Non-pigmented ciliary epithelial cell (primary cell): ENCODE measurements at places on chromosomes 12 and 14.

DNA sequence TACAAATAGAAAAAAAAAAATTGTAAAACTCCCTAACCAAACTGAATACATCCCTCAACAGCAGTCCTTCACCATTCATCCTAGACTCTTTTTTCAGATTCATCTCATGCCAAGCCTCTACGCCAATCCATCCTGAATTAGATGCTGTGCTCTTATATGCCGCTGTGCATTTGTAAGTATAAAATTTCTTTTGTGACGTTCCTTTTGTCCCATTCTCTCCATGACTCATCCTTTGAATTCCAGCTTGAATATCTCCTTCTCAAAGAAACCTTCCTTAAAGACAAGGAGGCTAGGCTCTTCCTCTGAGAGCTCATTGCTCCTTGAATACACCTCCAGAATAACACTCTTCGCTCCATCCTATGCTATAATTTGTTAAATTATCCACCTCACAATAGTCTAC, 359.2 kb downstream of the RMST start:
- DNase-seq = no peak

DNA sequence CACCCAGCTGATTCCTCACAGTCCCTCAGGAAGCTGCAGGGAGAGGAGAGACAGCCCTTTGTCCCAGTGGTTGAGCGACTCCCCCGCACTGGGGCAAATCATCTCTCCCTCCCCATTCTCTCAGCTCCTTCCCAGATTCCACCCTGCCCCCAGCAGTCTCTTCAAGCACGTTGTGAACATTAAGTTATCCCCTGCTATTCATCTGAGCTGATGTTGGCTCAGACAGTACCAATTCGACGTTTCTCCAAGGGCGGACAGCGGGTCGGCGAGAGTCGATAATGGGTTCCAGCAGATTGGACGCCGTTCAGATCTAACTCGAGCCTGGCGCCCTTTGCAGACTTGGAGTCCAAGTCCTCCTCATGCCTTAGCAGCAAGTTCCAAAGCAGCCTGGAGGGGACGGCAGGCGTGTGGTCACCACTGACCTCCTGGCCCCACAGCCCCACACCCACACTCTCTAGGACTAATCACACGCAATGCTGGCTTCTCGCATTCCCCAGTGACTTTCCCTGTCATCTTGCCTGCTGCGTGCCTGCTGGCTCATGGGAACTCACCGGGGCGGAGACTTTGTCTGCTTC, 245.9 kb downstream of the CHST11 start:
- no peak for DNase-seq

GRCh38 chr12:61308220-61308619, 952.0 kb upstream of the USP15 start:
- DNase-seq = no peak

GRCh38 chr14:85536833-85537190, 6.9 kb downstream of the FLRT2 start:
- DNase-seq = no peak

GRCh38 chr14:53591816-53592215, 364.8 kb downstream of the BMP4 start:
- no peak for DNase-seq

GRCh38 chr12:108666401-108666881, 32.7 kb upstream of the SELPLG start:
- no peak for DNase-seq

- no peak for DNase-seq
Measured at GRCh38 chr14:52494444-52494843, 57.9 kb downstream of the TXNDC16 start.

DNA sequence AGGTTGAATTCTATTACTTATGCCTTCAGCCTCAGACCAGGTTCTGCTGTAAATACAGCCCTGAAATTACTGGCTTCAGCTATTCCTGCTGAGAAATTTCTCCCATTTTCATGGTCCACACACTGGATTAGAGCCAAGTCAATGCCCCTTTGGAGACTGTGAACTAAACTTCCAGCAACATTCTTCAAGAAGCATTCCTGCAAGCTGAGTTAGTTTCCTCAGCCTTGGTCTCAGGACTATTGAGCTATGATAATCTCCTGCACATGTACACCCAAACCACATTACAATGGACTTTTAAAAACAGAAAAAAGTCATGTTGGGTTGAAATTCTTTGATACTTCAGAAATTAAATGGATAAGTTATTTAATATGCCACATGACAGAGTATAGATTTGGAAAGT, 58.0 kb upstream of the AVPR1A start:
- DNase-seq = peak; percentile 31

DNA sequence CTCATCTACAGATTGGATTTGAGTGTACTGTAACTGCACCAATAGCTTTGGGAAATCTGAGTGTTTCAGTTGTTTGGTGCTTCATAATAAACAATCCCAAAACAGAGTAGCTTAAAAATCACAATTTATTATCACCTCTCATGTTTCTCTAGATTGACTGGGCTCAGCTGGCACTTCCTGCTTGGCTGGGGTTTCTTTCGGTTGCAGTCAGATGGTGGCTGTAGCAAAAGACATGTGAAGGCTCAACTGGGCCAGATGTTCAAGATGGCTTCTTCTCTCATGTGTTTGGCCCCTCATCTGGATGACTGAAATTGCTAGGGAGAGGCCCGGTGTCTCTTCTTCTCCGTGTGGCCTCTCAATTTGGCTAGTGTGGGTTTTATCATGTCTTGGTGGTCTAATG, 12.1 kb upstream of the BMP4 start:
- no peak for DNase-seq

GRCh38 chr14:75978249-75978731, 3.5 kb downstream of the TGFB3 start:
- no peak for DNase-seq

GRCh38 chr12:53568809-53569557, 57.2 kb downstream of the ATF7 start:
- DNase-seq = no peak

DNA sequence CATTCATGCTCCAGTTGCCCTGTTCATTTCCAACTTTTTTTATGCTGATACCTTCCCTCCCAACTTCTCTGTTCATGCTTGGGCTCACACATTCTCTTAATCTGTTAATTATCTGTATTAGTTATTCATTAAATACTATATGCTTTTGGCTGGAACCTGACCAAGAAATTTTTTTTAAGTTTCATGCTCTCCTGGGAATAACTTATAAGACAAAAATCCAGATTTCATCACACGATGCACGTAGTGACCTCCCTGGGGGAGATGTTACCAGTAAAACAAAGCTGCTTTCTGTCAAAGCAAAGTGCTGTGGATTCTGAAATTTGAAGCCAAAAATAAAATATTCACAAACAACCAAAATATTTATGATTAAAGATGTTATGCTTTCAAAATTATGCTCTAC, 215.0 kb upstream of the USP15 start:
- DNase-seq = no peak

GRCh38 chr14:74936731-74937130, 13.7 kb upstream of the RPS6KL1 start:
- DNase-seq = no peak

DNA sequence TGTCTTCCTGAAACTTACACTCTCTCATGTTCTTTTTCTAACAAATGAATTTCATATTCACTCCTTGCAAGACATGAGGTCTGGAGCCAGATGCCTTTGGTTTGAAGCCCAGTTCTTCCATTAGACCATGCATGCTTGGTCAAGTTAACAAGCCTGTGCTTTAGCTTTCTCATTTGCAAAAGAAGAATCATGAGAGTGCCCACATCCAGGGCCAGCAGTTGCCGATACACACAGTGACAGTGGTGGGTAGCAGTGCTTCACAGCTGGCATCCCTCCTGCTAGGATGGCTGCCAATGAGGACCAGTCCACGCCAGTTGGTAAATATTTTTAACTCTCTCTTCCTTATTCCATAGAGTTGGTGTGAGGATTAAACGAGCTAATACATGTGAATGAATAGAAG, 163.1 kb downstream of the PHLDA1 start:
- no peak for DNase-seq

DNA sequence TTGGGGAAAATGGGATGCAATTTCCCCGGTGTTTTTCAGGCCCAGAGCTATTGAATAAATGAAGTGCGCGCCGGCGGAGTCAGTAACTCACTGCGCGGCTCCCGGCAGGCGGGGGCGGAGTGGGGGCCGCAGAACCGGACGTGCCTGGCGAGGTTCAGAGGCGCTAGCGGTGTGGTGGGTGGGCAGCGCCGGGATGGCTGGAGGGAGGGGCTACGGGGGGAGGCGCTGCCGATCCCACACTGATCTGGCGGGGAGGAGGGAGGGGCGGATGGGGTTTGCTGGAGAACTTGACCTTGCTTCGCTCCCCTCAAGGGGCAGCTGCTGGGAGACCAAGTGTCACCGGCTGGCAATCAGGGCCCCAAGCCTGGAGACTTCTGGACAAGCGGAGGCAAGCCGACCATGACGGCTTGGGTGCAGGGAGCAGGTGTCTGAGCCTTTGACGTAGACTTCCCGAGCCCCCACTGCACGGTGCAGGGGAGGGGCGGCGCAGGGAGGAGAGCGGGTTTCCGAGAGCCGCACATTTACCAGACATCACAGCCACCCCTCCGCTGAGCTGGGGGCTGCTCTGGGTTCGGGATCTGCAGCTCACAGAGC, 174.1 kb upstream of the RTL1 start:
- DNase-seq = no peak

DNA sequence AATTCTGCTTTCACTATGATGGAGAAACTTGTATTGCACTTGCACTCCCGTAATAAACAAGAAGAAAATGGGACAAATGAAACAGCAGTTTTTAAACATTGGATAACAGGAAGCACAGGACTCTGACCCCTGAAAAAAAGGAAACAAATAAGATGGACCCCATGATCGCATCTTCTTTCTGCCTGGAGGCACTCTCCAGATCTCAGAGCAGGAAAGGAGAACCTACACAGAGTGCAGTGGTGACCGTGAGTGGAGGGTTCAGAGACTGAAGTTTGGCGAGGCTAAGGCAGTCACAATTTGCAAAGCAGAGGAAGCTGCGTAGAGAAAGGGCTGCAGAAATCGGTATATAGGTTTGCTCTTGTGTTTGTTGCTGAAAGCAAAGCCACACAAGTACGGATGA, 6.1 kb upstream of the FGF6 start:
- DNase-seq = no peak

GRCh38 chr12:112233242-112233641, 107.9 kb downstream of the TRAFD1 start:
- no peak for DNase-seq

DNA sequence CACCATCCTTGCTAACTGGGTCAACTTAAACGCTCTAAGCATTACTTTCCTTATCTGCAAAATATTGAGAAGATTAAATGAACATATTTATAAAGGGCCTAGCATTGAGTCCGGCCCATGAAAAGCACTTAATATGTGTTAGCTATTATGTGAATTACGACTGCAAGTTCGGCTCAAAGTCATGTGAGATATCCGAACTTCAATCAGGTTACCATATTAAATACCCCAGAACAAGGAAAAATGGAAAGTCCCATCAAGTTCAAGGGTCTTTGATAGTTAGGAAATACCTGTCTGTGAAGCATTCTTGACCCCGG, 487 bp upstream of the NRDE2 start:
- DNase-seq = no peak

- DNase-seq = no peak
Measured at GRCh38 chr12:89333564-89334252, 18.6 kb downstream of the DUSP6 start.

GRCh38 chr14:67515386-67516079, 17.6 kb upstream of the PLEKHH1 start:
- DNase-seq = no peak

- no peak for DNase-seq
Measured at GRCh38 chr14:74552623-74553022, 59.1 kb downstream of the ISCA2 start.

GRCh38 chr12:2513141-2514037, 281.4 kb upstream of the FKBP4 start:
- no peak for DNase-seq

- no peak for DNase-seq
Measured at GRCh38 chr14:24403294-24403998, 4.6 kb downstream of the NYNRIN start.

DNA sequence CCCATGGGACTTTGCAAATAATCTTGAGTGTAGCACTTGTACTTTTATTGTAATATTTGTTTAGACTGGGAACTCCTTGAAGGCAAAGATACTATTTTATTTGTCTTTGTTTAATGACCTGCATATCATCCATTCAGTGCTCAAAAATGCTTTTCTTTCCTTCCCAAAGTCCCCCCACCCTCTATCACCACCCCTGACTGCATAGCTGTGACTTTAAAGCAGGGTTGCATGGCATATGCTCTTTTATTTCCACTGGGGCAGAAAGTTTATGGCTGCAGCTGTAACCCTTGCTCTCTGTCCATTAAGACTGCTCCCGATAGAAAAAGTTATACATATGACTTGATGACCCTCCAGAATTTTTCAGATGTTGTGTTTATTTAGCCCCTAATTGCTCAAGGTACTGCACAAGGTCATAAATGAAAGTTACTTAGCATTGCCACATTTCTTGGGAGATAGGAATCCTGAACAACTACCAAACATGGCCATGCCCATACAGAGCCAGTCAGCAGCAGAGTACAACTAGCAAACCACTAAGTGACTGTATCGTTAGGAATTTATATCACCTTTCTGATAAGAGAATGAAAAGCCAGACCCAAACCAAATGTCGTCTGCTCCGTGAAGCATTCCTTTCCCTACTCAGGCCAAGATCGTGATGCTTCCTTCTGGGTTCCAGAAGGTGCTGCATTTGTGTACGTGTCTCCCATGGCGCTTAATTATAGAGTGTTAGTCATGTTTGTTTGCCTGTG, 114.3 kb downstream of the DIP2B start:
- DNase-seq = no peak

- no peak for DNase-seq
Measured at GRCh38 chr14:104953896-104954656, 24.1 kb downstream of the AHNAK2 start.

- DNase-seq = no peak
Measured at GRCh38 chr12:64098709-64099354, 123.3 kb downstream of the KICS2 start.

GRCh38 chr12:84131076-84131475, 781.5 kb downstream of the SLC6A15 start:
- DNase-seq = peak; percentile 62

DNA sequence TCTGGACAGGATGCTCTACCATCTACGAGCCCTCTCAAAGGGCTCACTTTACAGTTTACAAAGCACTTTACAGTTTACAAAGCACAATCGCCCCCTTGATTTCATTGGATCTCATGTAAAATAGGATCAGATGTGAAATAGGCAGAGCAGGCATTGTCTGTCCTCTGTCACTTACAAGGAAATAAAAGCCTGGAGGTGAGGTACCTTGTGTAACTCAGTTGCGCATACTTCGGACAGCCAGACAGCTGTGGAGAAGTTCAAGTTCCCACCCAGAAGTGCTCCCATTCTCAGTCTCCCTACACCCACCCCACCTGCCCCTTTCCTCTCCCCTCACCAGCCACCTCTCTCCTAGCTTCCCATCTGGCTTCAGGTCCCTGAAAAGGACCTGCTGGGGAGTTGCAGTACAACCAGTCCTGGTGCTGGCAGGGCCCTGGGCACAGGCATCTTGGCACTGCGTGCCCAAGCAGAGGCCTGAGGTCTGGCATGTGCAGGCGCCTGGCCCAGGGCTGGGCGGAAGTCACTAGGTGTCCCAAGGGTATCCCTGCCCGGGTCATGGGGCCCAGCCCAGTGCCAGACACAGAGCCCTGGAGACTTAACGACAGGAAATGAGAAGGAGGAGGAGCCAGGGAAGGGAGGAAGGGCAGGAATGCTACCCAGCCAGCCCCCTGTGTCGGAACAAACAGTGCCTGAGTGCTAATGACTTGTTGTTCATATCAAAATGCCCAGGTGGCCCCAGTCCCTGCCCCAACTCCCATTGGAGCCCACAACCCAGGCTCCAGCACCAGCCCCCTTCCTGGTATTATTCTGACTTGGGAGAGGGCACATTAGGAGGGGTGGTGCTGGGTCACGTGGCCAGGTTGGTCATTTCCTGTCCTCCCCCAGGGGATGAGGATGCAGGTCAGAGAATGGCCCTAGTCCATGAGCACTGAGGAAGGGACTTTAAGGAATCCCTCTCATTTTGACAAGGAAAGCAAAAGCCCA, 5.4 kb downstream of the RAPGEF3 start:
- no peak for DNase-seq
